ENCODE measurements at places on chromosomes 1 and 21.
A peak's percentile ranks its signal among the peaks of the same experiment; 100 is the strongest.

- DNase-seq = no peak
Measured at GRCh38 chr21:17427157-17427556, 85.7 kb upstream of the CXADR start.

- DNase-seq = no peak
Measured at GRCh38 chr1:81819613-81820012, 18.9 kb downstream of the ADGRL2 start.

- DNase-seq = no peak
Measured at GRCh38 chr1:11831945-11832725, 15.4 kb downstream of the NPPA start.

DNA sequence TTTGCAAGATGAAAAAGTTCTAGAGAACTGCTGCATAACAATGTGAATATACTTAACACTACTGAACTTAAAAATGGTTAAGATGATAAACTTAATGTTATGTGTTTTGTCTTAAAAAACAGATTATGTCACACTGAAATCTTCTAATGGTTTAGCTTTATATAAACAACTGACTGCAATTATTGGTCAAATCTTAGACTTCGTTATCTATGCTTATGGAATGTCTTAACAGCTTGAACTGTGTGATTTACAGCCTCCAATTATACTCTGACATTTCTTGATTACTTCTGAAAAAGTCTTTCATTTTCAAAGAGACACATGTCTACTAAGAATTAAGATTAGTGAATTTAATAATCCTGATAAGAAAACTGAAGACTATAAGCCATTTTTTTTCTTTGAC, 71.1 kb downstream of the ZSWIM5 start:
- no peak for DNase-seq

- DNase-seq = no peak
Measured at GRCh38 chr1:65207317-65207716, 59.3 kb downstream of the AK4 start.

GRCh38 chr1:220788900-220789299, 2.2 kb downstream of the MTARC1 start:
- no peak for DNase-seq

DNA sequence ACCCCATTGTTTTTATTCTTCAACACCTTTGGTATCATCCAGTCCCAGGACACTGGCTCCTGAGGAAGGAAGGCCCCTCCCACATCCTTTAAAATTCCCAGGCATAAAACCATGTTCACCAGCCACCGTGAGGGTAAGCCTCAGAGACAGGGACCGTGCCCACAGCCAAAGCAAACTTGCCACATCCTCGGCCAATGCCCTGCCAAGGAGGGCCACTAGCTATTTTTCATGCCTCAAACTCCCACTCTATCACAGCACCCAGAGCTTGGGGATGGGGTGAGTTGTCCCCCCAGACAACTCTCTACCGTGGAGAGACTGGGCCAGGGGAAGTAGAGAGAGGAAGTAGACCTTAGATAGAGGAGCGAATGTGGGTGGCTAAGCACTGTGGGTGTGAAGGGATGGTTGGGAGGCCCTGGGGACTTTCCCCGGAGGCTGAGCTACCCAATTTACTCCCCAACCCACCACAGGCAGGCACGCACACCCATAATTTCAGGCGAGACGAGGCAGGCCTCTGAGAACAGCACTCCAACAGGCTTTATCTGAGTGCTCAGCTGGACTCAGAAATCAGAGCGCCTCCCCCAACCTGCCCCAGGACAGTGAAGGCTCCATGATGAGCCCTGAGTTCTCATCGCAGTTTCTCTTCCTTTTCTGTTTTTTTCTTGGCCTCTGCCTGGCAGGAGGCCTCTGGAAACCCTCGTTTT, 15.9 kb upstream of the BTG2 start:
- DNase-seq = no peak

- peak; percentile 53 for DNase-seq
Measured at GRCh38 chr1:212920896-212921295, 29.4 kb upstream of the VASH2 start.

DNA sequence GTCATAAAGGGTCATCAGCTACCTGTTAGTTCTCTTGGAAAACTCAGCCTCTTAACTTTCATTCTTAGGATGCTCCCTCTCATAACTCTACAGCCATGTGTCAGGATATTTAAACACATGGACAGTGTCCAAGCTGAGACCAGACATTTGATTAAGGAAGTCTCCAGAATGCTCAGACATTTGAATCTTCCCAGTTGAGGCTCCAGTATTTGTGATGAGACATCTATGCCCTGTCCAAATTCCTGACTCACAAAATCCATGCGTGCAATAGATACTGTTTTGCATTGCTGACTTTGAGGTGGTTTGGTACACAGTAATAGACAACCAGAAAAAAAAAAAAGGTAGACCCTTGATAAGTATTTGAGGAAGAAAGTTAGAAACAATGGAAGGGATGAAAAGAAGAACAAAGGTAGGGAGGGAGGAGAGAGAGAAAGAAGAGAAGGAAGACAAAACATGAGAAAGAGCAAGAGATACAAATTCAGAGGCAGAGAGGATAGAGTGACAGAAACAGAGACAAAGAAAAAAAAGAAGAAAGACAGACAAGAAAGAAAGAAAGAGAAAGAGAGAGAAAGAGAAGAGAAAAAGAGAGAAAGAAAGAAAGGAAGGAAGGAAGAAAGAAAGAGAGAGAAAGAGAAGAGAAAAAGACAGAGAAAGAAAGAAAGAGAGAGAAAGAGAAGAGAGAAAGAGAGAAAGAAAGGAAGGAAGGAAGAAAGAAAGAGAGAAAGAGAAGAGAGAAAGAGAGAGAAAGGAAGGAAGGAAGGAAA, 275.5 kb upstream of the PRMT6 start:
- no peak for DNase-seq

GRCh38 chr1:223057569-223058093, 85.4 kb downstream of the TLR5 start:
- DNase-seq = no peak

DNA sequence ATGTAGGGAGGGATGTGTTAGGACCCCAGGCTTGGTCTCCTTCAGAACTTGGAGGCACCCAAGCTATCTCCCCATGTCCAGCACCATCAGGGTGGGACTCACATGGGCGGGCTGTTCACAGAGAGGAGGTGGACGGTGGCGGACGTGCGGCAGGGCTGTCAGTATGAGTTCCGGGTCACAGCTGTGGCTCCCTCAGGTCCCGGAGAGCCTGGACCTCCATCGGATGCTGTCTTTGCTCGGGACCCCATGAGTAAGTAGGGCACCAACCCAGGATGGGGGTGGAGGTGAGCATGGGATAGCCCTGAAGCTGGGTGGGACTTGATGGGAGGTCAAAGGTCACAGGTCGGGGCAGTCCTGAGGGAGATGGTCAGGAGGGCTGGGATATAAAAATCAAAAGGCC, 27.8 kb downstream of the IGFN1 start:
- no peak for DNase-seq

- DNase-seq = no peak
Measured at GRCh38 chr1:209609041-209609790, 25.7 kb downstream of the CAMK1G start.

GRCh38 chr1:70204600-70204999, 779 bp downstream of the LRRC40 start:
- no peak for DNase-seq

DNA sequence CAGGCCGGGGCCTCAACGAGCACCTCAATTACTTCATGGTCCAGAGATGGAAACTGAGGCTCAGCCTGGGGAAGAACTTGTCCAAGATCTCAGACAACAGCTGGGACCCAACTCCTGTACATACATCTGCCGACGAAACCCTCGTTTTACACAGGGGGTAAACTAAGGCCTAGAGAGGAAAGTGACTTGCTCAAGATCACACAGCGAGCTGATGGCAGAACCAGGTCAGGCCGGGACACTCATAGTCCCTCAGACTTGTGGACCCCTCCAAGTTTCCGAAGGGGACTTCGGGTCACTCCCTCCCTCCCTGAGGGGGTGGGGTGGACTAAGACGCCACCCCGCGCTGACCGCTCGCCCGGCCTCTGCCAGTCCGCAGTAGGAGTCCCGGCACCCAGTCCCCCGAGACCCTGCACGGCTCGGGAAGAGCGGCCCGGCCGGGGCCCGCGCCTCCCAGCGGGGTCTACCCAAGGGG, 430 bp downstream of the WASF2 start:
- DNase-seq = no peak

DNA sequence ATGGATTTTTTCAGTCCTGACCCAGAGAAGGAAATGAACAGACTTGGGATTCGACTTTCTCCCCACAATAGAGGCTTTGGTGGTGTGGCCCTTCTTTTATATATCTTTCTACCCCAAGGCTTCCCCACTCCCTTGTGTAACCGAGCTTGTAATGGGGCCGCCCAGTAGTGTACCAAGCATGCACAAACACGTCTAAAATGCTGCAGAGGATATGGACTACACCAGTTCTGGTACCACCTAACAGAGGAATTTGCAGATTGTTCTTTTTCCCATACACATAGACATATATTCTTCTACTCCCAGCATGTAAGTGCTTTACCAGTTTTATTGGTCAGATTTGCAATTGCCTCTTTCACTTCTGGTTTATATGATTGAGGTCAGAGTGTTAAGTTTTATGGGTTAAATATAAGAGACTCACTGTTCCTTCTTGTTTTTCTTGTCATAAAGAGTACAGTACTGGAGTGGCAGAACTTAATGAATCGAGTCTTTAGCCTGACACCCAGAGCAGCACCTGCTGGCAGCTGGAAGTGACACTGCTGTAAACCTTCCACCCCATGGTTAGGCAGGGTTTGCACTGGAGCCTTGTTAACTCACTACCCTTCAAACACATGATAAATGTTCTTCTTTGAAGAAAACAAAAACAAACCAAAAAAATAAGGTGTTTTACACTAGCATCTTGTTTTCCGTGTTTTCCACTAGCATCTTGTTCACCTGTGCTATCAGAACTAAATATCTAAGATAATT, 198.6 kb downstream of the PTPRC start:
- peak; percentile 74 for DNase-seq

DNA sequence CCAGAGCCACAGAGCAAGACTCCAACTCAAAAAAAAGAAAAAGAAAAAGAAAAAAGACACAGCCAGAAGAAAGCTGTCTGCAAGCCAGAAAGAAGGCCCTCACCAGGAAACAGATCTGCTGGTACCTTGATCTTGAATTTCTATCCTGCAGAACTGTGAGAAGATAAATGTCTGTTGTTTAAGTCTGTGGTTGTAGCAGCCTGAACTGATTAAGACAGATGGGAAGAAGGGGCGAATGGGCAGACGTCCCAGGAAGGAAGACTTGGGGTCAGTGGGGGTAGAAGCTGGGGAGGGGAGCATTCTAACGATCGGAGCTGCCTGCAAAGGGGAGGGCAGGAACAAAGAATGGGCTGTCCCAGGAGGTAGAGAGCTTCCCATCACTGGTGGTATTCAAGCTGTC, 6.3 kb downstream of the SLC2A7 start:
- DNase-seq = no peak

- DNase-seq = no peak
Measured at GRCh38 chr21:34042735-34043134, 30.6 kb upstream of the MRPS6 start.

DNA sequence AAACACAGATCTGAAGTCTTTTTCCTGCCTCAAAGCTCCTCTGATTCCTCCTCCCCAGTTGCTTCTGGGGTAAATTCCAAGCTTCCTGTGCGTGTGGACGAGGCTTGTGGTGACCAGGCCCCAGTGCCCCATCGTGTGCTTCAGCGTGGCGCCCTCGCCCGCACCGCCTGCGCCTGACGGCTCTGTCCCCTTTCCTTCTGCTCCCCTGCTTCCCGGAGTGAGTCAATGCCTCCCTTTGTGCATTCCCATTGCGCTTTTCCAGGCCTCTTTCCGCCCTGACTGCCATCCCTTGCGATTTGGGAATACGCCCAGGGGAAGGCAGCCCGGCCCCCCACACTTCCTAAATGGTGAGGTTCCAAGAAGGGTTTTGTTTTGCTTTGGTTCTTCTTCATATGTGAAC, 36.3 kb downstream of the FAAP20 start:
- no peak for DNase-seq

DNA sequence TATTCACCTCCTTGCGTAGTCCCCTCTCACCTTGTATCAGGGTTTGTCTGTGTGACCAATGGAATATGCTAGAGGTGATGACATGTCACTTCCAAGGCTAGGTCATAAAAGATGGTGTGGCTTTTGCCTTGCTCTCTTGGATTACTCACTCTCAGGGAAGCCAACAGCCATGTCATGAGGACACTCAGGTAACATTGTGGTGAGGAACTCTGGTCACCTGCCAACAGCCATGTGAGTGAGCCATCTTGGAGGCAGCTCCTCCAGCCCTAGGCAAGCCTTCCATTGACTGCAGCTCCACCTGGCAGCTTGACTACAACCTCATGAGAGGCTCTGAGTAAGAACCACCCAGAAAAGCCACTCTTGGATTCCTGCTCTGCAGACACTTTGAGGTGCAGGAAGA, 11.0 kb upstream of the HEYL start:
- no peak for DNase-seq

DNA sequence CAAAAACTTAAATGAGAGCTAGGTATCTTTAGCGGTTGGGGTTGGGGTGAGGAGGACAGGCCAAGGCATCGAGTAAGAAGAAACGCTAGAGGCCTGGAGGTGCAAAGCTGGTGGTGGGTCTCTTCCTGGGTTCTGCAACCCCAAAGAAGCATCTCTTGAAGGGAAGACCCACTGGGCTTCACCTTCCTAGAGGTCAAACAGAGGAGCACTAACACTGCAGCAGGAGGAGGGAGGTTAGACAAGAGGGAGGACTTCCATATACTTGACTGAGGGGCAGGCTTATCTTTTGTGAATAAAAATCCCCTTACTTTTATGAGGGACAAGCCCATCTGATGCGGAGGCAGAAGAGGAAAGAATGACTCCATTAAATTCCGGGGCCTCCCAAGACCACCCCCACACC, 2.5 kb downstream of the MEX3A start:
- no peak for DNase-seq

DNA sequence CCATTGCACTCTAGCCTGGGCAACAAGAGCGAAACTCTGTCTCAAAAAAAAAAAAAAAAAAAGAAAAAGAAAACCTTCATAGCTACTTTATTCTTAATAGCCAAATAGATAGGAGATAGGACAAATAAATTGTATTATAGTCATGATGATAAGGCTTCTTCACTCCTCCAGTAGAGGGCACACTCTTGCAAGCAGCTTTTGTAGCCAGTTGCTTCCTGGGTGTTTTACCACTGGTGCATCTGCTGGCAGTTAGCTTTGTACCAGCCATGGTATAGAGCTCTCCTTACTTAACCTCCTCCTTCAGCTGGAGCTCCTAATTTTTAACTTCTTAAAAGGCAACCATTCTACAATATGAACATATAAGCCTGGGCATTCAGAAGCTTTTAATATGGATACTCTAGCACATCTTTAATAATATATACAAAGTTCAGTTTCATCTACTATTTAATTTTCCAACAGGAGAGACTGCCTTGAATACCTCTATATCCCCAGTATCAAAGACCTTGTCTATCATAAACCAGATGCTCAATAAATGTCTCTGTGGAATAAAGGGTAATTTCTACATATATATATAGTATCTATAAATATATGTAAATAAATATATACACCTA, 35.8 kb downstream of the EVI5 start:
- peak; percentile 70 for DNase-seq

- no peak for DNase-seq
Measured at GRCh38 chr1:177847843-177848242, 122.0 kb downstream of the SEC16B start.

GRCh38 chr1:51518033-51518585, 957 bp downstream of the EPS15 start:
- DNase-seq = no peak

GRCh38 chr1:183778568-183779433, 26.1 kb upstream of the RGL1 start:
- no peak for DNase-seq
